Peyer's patch (tissue), 4 donors: ENCODE measurements at places on chromosomes 6 and 20. TPM values are rescaled to one million over a fixed set of nuclear protein-coding genes. Genes with fewer than 3 reads are reported as not detected.

GRCh38 chr6:109864050-109864449 lies 114.1 kb upstream of the GPR6 start:
- no peak for DNase-seq

GRCh38 chr20:49846206-49846807 lies 33.7 kb downstream of the SLC9A8 start:
- DNase-seq, result peak; percentile 72

DNA sequence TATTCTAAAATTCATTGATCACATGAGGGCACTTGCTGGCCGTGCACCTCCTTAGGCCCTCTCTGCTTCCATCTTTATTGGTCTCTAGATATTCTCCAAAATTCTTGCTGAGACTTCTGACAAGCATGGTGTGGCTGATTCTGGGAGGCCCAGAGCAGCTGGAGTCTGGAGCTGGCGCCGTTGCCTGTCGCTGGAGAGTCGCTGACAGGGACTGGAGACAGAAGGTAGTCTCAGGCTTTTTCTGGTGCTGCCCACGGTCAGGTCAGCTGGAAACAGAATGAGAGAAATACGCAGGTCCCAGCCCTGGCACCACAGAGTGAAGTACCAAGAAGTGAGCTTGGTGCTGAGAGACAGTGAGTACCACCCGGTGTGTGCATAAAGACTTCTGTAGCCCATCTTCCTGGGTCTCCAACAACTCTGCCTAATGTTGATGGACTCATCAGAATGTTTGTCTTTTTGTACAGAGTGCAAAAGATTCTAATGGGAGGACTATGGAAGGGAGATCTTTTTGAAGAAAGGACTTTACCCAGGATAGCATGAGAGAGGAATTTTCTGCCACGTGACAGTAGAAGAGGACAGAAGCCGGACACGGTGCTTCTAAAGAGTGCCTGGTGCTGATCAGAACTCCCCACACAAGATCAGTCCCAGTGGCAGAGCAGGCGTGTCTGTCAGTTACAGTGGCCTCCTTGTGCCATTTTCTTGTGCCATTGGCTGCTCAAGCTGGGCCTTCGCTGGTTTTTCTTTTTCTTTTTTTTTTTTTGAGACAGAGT lies 1.8 kb upstream of the ALDH8A1 start:
- no peak for DNase-seq

- DNase-seq, result no peak
Measured at GRCh38 chr6:12414096-12414675, 124.0 kb downstream of the EDN1 start.

GRCh38 chr20:17227219-17227575 lies 357 bp downstream of the PCSK2 start:
- DNase-seq, result no peak

The PPIL6 gene
- total RNA-seq, result not detected

- peak; percentile 31 for DNase-seq
Measured at GRCh38 chr6:157258878-157259277, 64.4 kb downstream of the TMEM242 start.

The TNFRSF6B gene
- total RNA-seq, result 2.7 TPM

GRCh38 chr20:32908334-32909292 lies 49.9 kb downstream of the EFCAB8 start:
- DNase-seq, result no peak

The PPDPF gene
- total RNA-seq, result 250 TPM

GRCh38 chr20:63473555-63474449 lies 1.3 kb upstream of the KCNQ2 start:
- no peak for DNase-seq

DNA sequence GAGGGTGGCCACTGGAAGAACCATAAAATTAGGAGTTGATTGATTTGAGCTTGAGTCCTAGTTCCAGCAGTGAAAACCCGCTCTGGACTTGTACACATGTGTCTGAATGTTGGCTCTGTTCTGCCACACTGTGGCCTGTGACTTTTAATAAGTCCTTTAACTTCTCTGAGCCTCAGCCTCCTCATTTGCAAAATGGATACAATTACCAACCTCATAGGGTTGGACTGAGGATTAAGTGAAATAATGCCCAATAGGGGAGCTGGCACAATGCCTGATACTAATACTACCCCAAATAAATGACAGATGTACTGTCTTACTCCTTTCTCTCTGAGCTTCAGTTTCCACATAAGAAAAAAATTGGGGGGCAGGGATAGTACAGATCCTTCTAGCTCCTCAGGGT lies 92.6 kb upstream of the RIPOR2 start:
- no peak for DNase-seq

DNA sequence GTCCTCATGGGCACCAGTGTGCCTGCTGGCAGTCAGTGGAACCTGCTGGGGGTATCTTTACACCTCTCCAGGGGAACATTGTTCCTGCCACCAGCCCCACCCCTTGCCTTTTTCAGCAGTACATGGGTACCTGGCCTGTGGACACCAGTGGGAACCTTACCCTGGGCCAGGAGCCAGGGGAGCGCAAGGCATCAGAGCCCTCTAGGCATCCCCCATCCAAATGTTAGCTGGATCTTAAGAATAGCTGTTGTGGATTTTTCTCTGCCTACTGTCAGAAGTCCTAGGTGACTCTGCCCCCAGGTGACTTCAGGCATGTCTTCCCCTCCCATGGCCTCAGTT lies 38.8 kb upstream of the ID1 start:
- DNase-seq, result no peak

DNA sequence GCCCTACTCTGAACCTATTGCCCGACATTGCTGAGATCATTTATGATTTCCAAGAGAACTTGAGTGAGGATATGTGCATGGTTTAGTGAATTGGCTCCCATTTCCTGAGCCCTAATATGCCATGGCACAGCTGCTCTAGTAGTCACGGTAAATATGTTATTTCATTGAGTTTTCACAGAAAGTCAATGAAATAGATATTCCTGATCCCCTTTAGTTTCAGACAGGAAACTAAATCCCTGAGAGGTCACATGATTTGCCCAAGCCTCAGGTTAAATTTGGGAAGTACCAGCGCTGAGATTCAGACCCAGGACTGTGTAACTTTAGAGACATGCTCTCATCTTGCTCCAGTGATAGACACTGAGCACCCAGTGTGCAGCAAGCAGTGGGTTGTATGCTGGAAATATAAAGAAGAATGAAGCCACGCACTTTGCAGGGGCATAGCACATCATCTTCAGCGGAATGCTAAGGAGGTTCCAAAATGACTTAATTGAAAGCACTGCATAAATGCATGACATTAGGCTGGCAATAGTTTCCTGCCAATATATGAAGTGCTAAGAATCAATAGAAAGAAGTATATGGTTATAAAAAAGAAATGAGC lies 70.6 kb downstream of the FARS2 start:
- no peak for DNase-seq

- no peak for DNase-seq
Measured at GRCh38 chr20:5947276-5947675, 3.1 kb downstream of the TRMT6 start.

DNA sequence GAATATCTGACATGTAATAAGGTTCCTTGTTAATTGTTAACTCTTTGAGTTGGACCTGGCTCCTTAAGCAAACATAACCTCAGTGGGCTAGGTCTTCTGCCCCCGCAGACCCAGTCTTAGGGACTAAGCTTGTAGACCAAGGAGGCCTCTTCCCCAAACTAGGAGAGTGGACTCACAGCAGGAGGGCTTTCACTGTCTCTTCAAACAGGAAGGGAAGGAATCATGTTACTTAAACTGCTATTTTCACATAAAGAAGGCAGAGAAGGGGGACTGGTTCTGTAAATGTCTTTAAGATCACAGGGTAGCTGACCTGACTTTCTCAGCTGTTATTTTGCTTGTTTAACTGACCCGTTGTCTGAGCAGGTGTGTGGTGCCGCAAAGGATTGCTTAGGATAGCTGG lies 34.9 kb upstream of the PRDM1 start:
- no peak for DNase-seq

The CLDN20 gene
- total RNA-seq, result not detected
